ENCODE measurements at places on chromosomes 1 and 21. TPM values are rescaled to one million over a fixed set of nuclear protein-coding genes. Genes with fewer than 3 reads are reported as not detected.

The CEP350 gene
- 67.0 TPM for total RNA-seq

The ZNF436 gene
- 62.0 TPM for total RNA-seq

The LIPI gene
- not detected for total RNA-seq

The ETV3L gene
- not detected for total RNA-seq

The EPHA8 gene
- not detected for total RNA-seq

The OR2T29 gene
- not detected for total RNA-seq

The DPYD gene
- 1.0 TPM for total RNA-seq

Measured in nasal cavity respiratory epithelium epithelial cell of viscerocranial mucosa (primary cell).